ENCODE measurements at places on chromosomes 6 and 20.

DNA sequence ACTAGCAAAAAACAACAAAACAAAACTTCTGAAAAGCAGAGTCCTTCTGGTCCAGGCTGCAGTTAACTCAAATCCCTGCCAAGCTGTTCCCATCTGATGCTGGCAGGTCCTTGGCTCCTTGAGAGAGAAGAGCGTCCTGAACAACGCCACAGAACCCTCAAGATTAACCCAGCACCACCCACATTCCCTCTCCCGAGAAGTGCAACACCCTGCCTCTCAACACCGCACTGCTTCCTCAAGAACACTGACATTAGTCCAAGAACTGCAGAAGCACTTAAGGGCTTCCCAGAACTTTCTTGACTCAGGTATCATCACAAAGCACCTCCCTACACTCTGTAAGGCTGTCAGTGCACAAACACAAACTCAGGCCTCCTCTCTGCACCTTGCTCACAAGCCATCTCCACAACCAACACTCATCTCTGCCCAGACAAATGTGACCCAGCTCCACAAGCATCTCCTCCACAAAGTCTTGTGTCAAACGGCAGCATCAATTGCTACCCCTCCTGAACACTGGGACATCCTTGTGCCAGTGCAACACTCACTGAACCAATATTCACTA, 7.5 kb downstream of the MRPL14 start:
- DNase-seq: no peak

DNA sequence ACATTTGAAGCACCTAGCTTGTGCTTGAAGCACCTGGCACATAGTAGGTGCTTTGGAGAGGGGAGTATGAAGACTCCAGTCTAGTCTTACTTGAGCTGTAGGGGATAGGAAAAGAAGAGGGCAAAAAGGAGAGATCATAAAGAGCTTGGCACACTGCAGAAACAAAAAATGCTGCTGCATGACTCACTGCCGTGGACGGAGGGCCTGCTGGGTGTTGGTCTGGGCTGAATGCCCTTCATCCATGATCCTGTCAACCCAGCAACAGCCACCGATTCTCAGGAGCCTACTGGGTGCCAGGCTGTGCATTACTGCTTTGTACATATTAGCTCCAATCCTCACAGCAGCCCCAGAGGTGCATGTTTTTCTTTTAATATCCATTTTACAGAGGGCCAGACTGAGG, 6.0 kb downstream of the PDYN start:
- no peak for DNase-seq

- no peak for DNase-seq
Observed at GRCh38 chr6:2751871-2752270, 1.1 kb upstream of the MYLK4 start.

- no peak for DNase-seq
Observed at GRCh38 chr6:97097068-97098047, 172.8 kb downstream of the KLHL32 start.

DNA sequence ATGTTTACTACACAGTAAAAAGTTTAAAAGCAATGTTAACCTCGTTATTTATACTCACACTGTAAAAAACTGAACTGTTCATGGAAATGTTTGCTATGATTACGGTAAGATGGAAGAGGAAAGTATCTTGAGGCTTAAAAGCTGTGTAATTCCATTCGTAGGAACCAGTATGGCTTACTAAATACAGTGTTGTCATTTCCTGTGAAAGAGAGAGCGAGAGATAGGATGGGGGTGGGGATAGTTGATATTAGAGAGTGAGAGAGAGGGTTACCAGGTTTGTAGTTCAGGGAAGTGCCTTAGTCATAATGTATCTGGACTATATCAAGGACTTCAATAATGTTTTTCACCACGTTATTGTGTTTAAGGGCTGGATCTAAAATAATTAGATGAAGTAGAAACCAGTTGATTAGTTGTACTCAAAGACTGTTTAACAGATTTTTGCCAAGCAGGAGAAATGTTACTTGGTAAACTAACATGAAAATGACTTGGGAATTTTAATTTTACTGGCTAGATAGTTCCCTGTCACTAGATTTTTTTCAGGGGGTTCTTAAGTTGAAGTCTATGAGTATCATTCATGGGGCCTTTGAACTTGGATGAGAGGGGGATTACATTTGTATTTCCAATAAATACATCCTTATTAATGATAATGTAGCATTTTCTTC, 30.4 kb downstream of the AFDN start:
- DNase-seq: no peak

All from activated CD4-positive, alpha-beta T cell treated with anti-CD3 and anti-CD28 coated beads, Interleukin-2, amount 50 U/mL, for 24 hours (primary cell).